T-helper 1 cell (primary cell): ENCODE measurements at places on chromosomes 7 and 10.

DNA sequence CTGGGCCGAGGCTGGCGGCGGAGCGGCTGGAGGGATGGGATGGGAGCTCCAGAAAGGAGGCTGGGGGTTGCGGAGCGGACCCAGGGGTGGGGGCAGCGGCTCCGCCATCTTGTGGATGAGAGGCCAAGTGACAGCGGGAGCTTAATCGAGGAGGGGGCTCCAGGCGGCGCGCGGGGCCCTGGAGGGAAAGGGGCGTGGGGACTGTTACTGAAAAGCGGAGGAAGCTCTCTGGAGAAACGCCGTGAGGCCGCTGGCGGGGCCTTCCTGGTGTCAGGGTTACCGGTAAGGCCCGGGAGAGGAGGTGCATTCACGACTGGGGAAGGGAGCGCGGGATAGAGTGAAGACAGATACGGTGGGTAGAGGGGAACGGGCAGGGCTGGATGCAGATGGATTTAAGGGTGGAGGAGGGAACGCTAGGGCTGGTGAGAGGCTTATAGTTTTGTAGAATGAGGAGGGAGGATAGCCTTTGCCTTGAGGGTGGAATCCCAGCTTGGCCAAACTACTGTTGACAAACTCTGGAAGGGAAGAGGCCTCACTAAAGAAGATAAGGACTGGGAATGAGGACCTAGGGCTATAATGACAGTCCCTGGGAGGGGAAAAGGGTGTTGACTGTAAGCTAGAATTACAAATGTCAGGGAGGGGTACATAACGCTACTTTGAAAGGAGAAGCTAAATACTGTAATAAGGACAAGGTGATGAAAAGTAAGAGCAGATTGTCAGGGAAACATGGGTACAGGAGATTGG lies 535 bp downstream of the BTRC start:
- DNase-seq: peak; percentile 29

DNA sequence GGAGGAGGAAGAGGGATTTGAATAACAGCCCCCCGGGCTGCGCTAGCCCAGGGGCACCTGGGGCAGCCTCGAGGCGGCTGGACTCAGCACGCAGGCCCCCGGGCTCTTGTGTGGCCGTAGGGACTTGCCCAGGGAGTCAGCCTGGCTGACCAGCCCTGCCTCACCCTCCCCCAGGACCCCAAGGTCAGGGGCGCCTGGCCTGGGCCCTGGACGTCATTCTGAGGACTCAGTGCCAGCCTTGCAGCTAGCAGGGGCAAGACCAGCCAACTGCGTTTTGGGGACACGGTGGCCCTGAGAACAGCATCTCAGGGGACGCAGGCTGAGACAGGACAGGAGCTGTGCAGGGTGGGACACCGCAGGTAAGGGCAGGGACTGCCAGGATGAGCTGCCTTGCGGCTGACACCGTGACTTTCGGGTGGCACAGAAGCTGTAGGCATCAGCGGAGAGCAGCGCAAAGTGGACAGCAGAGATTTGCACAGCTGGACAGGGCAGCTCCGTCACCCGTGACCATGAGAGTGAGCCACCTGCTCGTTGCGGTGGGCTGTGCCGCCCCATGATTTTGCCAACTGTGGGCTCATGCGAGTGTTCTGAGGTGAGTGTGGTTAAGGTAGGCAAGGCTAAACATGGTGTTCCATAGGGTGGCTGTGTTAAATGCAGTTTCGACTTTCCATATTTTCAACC lies 48.1 kb upstream of the UBE3C start:
- no peak for DNase-seq

GRCh38 chr7:47852330-47853245 lies 95.7 kb downstream of the PKD1L1 start:
- DNase-seq: no peak

DNA sequence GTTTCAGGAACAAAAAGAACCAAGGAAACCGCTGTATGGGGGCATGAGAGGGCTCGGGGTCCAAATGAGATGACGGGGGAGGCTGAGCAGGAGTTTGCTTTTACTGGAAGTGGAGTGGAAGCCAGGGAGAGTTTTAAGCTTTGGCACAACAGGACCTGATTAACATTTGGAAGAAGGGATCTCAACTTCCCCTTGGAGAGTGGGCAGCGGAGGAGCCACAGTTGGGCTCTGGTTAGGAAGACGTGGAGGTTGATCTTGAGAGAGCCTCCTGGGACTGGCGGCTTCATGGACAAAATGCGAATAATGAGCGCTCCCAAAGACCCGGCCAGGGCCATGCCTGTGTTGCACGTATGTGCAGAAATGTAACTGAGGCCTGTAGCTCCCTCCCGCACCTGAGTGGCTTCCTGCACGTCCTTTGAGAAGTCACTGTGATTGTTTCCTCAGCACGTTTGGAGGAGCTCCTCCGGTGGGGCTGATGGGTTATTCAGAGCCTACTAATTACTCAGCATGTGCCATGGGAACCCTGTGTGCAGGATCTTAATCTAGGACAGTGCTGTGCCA lies 595.3 kb upstream of the MGMT start:
- no peak for DNase-seq

DNA sequence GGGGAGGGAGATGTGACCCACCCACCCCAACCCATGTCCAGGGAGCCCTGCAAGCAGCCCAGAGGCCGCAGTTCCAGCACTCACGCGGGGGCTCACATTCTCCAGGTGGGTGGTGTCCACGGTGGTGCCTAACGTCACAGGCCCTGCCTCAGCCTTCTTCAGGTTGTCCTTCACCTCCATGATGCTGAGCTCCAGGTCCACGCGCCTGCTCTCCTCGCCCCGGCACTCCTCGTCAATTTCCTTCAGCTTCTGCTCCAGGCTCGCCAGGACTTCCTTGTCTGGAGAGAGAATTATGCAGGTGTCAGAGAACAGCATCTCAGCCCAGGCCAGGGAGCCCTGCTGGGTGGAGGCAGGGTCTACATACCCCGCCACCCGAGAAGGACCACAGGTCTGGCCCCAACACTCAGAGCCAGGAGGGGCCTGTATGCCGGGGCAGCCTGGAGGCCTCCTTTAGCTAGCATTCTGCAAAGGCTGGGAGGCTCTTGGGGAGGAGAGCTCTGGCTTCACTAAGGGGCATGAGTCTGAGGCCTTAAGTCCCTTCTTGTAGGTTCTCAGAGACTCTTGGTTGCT lies 58.2 kb downstream of the VWA2 start:
- no peak for DNase-seq

DNA sequence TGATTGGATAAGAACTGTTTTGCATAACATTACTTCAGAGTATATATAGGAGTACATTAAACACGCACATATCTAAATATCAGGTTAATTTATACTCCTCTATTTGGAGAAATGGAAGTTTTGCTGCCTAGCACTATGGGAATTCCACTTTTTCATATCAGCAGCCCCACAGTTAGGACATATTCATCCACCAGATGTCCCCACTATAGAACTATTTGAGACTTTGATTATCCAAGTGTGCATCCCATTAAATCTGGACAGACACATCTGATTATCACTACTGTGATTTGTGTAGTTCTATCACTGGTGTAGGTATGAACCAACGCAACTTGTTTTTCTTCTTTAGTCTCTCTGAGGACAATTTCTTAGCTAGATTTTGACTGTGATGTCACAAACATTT lies 345.7 kb downstream of the THSD7A start:
- DNase-seq: no peak

- DNase-seq: no peak
Measured at GRCh38 chr7:36683695-36684357, 40.5 kb downstream of the AOAH start.

GRCh38 chr10:110827410-110827809 lies 44.3 kb upstream of the PDCD4 start:
- DNase-seq: no peak

- DNase-seq: no peak
Measured at GRCh38 chr7:96605045-96605716, 104.5 kb downstream of the SEM1 start.

DNA sequence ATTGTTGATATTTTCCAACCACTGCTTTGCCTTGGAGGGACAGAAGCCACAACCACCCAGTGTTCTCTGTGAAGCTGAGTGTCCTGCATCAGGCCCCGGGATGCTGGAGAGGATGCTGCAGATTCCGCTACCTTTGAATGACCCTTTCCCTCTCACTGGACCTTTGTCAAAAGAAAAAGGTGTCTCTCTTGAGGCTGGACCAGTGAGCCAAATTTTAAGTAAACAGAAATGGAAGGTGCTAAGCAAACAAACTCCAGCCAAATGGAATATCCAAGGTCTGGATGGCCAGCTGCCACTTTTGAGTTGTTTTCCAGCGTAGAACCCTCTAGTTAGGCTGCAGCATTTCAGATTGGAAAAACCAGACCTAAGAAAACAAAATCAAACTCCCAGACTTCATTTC lies 145.5 kb downstream of the TRIL start:
- DNase-seq: no peak

GRCh38 chr10:71921324-71922027 lies 42.7 kb upstream of the CHST3 start:
- DNase-seq: no peak

DNA sequence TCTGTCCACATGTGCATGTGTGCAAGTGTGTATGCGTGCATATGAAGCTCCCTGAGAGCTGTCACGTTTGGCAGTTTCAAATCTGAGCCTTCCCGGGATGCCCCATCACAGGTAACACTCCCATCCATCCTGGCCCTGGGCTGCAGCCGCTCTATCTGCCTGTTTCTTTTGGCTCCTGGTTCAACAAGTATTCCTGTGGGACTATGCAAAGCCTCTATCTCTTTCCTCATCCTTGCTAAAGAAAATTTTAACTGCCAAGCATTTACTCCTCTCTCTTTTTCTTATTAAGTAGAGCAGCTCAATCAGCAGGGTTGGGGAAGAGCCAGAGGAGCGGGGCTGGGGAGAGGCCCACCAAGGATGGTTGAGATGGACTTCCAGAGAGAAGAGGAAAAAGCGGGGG lies 24.4 kb upstream of the PDCD4 start:
- DNase-seq: no peak

DNA sequence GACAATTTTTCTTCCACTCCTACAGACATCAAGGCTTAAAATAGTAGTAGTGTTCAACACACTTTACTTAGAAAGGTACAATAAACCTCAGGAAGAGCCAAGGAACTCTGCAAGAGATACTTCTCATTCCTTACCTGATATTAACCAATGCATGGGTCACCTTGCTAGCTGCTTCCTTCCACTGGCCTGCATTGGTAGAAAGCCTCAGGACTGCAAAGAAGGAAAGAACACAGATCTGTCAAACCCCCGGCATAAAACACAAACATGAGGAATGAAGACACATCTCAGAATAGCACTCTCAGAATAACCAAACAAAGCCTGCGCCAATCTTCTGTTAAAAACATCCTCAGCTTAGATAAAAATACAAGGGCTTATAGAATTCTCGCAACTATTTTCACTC lies 96.1 kb upstream of the KCNIP2 start:
- DNase-seq: no peak

- no peak for DNase-seq
Measured at GRCh38 chr7:77370606-77371005, 45.5 kb downstream of the GSAP start.

DNA sequence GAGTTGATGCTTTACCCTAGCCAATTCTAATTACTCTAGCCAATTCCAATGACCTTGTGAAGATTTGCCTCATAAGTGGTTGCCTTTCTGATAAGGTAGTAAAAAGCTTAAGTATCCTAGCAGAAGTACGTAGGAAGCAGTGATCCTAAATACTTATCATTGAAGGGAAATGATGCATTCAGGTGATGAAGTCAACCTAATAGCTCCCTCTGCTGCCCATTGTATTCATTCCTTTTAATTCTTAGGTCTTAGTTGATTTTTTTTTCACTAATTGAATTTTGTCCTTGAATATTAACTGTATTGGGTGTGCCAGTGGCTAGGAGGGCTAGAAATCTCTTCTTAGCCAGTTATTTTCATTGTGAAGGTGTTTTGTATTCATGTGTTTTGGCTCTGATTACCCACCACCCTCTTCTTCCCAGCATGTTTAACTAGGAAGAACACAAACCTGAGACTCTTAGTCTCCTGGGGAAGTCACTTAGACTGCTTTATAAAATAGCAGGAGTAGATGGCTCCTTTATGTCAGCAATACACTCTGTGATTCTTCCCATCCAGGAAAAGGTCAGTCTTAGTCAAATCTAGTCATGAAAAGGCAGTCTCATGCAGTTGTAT lies 46.3 kb downstream of the PLEKHA8 start:
- no peak for DNase-seq

- DNase-seq: no peak
Measured at GRCh38 chr7:114832906-114833595, 88.8 kb upstream of the MDFIC start.

- no peak for DNase-seq
Measured at GRCh38 chr7:27942711-27943110, 202.7 kb downstream of the TAX1BP1 start.

GRCh38 chr7:134165252-134165651 lies 38.1 kb downstream of the LRGUK start:
- DNase-seq: no peak

DNA sequence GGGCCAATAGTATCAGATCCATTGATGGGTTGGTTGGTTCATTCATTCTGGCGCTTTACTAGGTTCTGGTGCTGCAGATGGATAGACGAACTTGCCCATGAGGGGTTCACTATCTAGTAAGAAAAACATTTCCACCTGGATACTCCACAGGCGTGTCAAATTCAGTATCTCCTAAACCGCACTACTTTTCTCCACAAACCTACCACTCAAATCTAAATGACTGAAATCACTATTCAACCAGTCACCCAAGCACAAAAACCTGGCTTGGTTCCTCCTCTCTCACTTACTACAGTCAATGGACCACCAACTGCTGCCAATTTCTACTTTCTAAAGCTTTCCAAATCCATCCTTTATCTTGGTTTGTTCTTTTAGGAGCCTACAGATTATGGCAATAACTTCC lies 572 bp downstream of the AGK start:
- DNase-seq: no peak

GRCh38 chr7:80206763-80207162 lies 72.1 kb downstream of the GNAI1 start:
- no peak for DNase-seq

DNA sequence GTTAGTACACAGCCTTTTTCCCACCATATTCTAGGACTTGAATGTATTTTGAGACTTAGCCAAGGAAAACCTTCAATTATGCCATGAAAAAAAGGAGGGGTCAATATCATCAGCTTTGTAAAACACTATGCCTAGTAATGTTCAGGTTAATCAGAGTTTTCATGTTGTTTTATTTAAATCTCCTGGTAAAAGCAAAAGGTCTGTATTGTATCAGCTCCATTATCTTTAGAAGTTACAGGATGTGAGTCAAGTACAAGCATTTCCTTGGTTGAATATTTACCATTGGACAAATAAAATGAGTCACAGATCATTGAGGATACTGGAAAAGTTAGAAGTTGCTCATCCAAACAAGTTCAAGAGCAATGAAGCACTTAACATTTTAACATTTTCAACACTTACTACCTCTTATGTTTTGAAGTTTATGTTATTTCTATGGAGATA lies 89.9 kb upstream of the CAPZA2 start:
- DNase-seq: no peak

- DNase-seq: no peak
Measured at GRCh38 chr7:18828260-18828993, 289.0 kb downstream of the TWIST1 start.

- DNase-seq: no peak
Measured at GRCh38 chr7:46975493-46975892, 606.4 kb downstream of the TNS3 start.

- DNase-seq: no peak
Measured at GRCh38 chr7:106749165-106749564, 88.2 kb upstream of the CCDC71L start.

GRCh38 chr10:113232928-113233511 lies 283.0 kb downstream of the TCF7L2 start:
- DNase-seq: no peak

GRCh38 chr10:77267703-77268675 lies 369.6 kb downstream of the KCNMA1 start:
- DNase-seq: no peak
